Natural killer cell (primary cell): ENCODE measurements at places on chromosomes 3 and 15.

DNA sequence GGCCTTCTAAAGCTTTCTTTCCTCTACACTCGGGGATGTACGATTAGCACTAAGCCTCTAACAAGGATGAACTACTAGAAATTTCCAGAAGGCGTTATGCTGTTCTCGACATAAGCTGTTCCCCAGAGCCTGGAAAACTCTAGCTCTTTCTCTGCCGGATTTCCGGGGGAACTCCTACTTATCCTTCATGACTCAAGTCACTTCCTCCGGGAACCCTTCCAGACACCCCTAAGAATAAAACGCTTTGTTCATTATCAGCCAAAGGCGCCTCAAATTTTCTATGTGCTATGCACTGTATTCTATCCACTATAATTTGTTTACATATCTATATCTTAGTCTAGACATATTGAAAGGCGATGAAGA is 455 bp upstream of the SNAP23 start:
- DNase-seq: peak; percentile 60

DNA sequence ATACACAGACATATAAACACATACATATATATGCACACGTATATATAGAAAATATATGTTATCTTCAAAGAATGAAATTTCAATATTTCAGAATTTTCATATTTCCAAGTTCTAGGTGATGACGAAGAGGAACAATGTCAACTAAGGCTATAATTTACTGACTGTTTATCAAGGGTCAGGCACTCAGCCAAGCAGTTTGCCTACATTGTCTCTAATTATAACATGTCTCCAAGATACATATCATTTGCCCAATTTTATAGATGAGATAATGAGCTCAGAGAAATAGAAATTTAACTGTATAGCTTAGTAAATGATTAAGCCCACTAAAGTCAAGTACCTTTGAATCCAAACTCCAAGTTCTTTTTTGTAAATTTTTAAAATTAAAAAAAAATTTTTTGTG is 99.9 kb upstream of the PLSCR4 start:
- DNase-seq: no peak

GRCh38 chr15:51825698-51826097 is 3.8 kb upstream of the TMOD3 start:
- DNase-seq: no peak

DNA sequence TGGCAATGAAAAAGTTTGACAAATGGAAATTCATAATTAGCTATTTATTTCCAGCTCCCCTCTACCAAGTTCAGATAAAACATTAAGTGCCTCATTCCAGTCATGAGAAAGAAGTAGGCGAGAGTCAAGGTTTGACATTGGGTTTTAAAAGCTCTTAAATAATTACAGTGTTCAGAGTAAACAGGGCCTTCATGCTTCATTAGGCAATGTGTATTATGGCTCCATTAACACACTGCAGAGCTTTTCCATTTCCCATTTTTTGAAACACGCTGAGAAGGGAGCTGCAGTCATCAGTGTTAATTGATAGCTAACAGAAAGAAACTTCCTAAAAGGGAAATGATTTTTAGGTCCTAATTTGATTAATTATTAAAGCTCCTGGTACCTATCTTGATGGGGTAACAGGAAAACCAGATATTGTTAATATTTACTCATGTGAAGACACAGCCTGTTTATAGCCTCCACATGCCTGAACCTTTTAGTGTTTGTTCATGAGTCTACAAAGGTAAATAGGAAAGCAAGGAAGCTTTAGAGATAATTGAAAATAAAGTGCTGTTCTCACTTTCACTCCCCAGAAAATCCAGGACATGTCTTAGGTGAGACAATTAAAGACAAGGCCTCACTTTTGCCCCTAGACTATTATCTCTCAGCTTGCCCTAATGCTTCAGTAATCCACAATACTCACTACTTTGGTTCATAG is 28.7 kb downstream of the SST start:
- DNase-seq: no peak

DNA sequence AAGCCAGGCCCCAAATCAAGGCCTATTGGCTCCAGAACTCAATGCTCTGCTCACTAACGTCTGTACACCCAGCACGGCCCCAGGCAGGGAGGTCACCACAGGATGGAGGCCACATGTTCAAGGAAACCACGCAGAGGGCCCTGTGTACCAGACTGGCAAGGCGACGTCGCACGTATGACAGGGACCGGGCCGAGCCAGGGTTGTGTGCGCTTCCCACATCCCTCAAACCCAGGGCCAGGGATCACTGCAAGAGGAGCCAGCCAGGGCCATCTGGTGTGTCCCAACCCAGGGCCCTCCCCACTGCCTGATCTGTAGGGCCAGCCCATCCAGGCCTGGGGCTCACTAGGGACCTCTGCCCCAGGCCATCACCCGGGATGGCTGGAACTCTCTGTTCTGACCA is 62.0 kb downstream of the ZNF445 start:
- DNase-seq: no peak

GRCh38 chr15:63990454-63990853 is 55.8 kb downstream of the DAPK2 start:
- DNase-seq: no peak

DNA sequence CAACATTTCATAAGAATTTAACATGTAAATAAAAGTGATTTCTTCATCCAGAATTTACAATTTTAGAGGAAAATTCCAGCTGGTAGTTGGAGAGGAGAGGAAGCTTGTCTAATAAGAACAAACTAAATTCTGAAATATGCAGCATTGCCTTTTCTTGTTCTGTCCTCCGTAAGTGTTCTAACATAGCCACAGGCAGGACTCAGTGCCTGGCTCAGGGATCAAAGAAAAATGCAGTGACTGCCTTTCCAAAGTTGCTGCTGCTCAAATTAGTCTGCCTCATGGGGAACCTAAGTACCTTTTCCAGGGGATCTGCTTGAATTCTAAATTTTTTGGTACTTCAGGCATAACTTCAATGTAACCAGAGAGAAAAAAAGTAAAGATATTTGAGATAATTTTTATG is 713.0 kb upstream of the CADM2 start:
- DNase-seq: no peak

DNA sequence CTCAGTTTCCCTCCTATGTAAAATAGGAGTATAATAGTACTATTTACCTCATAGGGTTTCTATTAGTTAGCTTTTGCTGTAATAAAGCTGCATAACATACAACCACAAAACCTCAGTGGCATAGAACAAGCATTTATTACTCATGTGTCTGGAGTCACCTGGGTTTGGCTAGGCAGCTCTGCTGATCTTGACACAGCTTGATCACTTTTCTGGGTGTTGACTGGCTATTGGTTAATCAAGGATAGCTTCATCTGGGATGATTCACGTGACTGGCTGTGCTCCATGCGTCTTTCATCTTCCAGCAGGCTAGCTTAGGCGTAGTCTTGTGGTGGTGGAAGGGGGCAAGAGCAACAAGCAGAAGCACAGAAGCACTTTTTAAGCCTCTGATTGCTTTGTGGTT is 112.6 kb downstream of the SQOR start:
- DNase-seq: no peak

- DNase-seq: no peak
Observed at GRCh38 chr3:177906126-177906511, 630.1 kb upstream of the KCNMB2 start.

DNA sequence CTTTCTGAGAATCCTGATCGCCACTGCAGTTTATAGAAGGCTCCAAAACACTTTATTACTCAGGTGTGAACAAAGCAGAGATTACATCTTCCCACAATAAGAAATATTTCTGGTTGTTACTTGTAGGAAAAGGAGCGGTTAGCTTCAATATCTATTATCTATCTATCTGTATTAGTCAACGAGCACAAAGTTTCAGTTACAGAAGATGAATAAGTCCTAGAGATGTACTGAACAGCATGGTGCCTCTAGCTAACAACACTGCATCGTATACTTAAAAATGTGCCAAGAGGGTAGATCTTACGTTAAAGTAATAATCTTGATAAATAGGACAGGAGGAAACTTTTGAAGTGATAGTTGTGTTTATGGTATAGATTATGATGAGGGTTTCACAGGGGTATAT is 10.9 kb upstream of the CCR3 start:
- DNase-seq: no peak

DNA sequence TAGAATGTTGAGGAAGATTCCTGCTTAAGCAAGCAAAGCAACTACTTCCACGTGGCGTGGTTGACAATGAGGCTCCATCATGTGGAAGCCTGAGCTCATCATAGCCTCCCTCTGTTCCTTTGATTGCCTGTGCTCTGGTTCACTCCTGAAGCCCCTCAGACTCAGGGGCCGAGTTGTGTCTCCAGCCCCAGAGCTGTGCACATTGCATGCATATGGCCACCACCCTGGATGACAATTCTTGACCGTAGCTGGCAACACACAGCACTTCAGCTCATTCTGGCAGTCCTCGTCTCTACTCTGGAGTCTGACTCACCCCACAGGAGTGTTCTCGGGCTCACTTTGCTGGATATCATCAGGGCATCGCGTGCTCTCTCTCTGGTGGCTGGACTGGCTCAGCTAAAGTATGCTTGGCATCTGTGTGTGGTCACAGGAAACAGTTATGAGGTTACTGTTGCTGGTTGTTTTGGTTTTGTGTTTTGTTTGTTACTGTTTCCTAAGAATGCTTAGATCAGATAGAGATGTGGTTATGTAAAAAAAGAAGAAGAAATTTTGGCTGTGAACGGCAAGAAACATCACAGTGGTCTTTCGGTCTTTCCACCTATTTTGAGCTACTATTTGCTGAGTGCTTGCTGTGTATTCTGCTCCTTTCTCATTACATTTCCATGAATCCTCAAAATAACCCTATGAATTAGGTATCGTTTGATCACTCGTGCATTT is 41.6 kb upstream of the MRPS22 start:
- DNase-seq: no peak

DNA sequence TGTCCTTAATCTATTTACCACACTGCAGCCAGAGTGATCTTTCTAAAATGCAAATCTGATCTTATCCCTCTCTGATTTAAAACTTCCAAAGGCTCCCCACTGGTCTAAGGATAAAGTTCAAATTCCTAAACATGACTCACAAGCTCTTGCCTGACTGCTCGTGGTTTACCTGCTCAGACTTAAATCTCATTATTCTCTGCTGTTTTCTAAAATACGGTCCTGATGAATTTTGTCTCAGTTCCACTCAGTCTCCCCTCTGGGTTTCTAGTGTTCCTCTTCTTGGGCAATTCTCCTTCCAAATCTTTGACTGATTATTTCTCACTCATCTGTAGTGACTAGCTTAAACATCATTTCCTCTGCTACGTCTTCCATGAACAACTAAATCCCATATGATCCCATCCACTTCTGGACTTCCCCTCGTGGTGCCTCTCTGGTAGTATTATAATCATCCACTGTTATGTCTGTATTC is 108.3 kb downstream of the P3H2 start:
- no peak for DNase-seq

- DNase-seq: no peak
Observed at GRCh38 chr15:87764461-87765240, 491.9 kb downstream of the NTRK3 start.

DNA sequence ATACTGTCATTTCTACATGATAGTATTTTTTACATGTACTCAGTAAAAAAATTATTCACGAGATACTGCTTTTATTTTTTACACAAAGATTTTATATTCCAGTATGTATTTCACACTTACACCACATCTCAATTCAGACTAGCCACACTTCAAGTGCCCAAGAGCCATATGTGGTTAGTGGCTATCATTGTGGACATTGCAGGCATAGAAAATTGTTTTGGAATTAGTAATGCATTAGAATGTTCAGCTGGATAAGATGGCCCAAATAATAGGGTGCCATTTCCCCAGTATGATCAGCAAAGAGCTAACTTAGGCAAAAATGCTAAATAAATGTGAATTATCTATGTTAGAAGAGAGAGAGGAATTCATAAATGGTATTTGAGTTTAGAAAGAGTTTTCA is 203.8 kb upstream of the MCTP2 start:
- DNase-seq: no peak

DNA sequence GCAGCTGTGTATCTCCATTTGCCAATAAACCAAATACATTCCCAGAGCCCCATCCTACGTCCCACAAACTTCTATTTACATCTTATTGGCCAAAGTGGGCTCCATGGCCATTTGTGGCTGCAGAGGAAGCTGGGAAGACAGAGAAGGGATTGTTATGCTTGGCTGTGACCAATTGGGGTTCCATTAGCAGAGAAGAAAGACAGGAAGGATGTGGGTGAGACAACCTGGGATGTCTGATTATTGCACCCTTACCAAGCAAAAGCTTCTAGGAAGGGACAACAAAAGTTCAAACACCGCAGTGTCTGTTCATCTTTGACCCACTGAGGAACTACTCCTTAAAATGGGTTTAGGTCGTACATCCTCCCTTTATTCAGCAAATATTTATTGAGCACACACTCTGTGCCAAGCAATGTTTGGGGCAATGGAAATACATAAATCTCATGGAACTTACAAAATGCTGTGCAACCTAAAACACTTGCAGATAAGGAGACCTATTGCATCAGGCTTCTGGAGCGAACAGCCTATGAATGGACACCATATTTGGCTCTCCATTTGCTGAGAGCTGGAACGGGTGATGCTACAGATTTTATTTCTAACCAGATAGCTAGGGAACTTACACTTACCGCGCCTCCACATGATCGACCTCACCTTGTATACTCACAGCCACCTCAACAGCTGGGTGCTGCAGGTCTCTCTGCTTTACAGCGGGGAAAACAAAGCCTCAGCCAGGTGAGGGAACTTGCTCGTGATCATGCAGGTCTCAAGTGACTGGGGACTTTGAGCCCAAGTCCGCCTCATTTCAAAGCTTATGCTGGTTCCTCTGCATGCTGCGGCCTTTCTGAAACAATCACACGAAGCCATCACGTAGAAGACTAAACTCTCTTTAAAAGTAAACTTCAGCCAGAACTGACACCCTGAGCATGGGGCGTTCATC is 21.4 kb upstream of the NR2E3 start:
- DNase-seq: no peak

DNA sequence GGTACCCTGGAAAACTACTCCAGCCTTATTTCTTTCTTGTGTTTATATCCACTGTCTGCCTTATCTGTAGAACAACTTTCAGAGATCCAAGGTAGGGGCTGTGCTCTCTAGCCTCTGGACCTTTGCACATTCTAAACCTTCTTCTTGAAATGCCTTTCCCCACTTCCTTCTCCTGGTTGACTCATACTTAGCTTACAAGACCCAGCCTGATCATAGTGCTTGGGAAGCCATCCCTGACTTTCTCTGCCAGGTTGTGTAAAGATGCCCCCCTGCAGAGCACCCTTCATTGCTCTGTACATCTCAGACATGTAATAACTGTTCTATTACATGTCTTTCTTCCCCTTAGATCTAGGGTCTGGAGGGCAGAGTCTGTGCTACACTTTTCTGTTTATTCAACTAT is 50.1 kb downstream of the PPM1L start:
- no peak for DNase-seq

- no peak for DNase-seq
Observed at GRCh38 chr15:80251428-80252120, 439 bp downstream of the CTXND1 start.
